Activated CD8-positive, alpha-beta T cell treated with anti-CD3 and anti-CD28 coated beads, Interleukin-2, amount 10 ng/mL, durations not matched to agents 7 days and 5 days (primary cell): ENCODE measurements at places on chromosomes 5 and 9.

- no peak for DNase-seq
Observed at GRCh38 chr5:154264549-154265196, 74.1 kb downstream of the GALNT10 start.

DNA sequence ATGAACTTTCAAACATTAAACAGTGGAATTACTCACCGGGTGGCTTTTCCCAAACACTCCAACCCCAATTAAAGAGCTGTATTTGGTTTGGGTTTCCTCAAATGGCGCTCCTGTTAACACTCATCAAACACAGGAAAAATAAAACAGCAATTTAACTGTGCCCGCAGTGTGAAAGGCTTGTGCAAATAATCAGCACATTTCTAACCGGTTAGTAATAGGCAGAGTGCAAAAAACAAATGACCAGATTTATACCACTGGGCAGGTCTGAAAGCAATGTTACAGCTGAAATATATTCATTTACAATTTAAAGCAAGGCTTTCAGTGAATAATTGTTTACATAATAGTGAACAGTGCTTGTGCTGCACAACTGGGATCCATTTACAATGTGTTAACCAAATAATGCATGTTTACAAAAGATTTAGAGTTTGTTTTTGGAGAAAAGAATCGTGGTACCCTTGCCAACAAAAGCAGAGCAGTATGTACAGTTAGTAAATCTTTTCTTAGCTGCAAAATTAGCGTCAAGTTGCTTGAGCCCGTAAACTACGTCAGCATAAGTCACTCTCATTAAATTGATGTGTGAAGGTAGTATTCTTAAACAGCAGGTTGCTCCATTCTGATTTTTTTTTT, 662.9 kb upstream of the ZNF608 start:
- no peak for DNase-seq

GRCh38 chr9:16718296-16718695, 152.2 kb downstream of the BNC2 start:
- DNase-seq, result no peak

DNA sequence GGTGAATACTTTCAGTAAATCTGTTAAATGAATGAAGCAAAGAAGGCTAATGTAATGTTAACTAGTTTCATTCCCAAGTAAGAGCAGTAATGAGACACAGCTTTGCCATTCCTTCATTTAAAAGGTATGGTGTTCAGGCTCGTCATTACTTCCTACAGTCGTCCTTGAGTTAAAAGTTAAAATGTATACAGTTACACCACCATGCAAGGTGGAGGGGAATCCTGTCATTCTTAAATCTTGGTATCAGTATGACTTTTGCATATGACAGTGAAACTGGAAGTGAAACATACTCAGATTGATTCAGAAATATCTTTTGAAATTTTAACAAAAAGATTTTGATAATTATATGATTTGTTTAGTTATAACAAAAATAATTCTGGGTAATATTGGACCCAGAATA, 25.9 kb downstream of the MTRR start:
- no peak for DNase-seq

DNA sequence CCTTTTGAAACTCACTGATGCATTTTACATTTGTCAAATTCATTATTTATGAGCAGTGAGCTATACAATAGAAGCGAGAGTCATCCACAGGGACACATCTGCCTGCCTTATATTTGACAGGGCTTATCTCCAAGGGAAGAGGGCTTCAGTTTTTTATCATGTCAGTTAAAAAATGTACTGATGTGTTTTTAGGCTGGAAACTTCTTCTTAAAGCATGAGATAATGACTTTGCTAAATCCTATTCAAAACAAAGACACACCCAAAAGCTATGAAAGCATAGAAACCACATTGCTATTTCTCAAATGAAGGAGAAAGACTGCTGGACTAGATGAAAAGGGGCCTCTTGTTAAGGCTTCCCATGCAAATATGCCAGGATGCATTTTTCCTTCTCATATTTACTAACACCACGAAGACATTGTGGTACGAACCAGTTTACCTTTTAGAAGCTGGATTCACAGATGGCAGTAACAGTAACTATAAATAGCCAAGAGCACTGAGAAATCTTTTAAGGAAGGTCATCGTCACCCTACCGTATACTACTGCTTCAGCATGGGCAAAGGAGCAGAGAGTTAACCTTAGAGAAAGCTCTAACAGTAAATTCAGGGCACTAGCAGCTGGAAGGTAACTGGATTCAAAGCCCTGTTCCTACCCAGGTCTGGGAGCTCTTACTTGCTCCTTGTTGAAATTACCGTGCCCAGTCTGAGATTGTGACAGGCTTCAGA, 86.3 kb upstream of the IFNK start:
- no peak for DNase-seq

GRCh38 chr9:114317665-114318357, 5.1 kb upstream of the ORM1 start:
- DNase-seq, result no peak

DNA sequence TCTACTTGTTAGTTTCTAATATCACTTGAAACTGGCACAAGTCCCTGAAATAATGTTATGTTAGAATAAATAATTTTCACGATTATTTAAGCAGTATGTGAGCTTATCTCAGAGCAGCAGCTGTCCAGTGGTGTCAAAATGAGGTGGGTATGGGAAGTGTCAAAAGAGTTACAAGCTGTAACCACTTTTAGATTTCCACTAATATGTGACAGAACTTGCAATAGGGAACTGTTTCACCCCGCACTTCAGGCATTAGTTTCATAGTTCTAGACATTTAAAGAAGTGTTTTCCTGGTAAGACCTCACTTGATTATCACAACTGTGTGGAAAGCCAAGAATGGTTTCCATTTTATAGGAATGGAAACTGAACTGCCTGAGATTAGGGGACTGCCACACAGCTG, 2.9 kb upstream of the ISCA1 start:
- no peak for DNase-seq

- no peak for DNase-seq
Observed at GRCh38 chr5:115594128-115595047, 7.9 kb downstream of the TICAM2 start.

DNA sequence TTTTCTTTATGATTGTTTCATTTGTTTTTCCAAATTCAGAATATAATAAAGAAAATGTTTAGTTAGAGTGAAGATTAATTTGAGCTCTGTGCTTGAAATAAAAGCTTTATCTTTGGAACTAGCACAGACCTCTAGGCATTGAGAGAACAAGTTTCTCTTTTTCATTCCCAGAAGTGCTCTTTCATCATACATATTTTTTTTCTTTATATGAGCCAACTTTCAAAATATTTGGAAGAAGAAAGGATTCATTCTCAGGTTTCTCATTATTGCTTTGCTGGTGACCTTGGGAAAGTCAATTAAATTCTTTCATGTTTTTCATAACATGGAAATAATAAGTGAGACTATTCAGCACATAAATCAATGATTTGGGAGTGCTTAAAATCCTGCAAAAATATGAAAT, 16.8 kb downstream of the CTXN3 start:
- DNase-seq, result no peak

DNA sequence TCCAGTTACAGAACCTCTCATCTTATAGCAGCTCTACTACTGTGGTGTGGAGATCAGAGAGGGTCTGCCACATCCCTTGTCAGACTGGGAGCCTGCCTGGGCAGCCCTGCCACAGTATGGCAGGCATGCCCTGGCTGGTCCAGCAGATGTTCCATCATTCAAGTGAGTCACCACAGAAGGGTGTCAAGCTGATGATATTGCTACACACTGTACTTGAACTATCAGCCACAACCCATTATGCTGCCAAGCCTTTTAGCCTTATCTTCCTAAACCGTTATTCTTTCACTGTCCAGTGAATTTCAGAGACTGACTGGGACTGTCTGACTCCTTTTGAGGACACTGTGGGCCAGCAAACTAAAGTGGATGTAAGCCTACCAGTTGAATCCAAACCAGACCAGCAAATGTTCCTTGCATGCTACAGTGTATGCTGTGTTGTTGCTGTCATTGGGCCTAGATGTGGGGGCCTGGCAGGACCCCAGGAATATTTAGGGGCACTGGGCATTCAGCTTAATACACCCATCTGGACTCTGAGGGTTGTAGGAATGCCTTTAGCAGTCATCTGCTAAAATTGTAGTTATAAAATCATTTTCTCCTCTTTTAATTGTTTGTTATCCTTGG, 202.6 kb downstream of the NR3C1 start:
- no peak for DNase-seq

DNA sequence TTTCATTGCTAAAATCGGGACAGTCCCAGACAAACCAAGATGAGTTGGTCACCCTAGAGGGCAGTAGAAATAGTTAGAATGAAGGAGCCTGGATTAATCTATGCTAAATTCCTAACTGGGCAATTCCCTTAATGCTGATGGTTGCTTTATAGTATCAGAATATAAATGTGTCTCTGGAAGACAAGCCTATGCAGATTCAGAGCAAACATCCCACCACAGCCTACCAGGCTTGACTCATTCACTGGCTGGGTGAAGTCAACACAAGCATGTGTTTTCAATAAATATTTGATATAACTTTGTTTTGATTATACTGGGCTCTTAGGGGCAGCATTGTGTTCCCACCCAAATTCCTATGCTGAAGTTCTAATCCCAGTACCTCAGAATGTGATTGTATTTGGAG, 79.3 kb downstream of the RMI1 start:
- no peak for DNase-seq

DNA sequence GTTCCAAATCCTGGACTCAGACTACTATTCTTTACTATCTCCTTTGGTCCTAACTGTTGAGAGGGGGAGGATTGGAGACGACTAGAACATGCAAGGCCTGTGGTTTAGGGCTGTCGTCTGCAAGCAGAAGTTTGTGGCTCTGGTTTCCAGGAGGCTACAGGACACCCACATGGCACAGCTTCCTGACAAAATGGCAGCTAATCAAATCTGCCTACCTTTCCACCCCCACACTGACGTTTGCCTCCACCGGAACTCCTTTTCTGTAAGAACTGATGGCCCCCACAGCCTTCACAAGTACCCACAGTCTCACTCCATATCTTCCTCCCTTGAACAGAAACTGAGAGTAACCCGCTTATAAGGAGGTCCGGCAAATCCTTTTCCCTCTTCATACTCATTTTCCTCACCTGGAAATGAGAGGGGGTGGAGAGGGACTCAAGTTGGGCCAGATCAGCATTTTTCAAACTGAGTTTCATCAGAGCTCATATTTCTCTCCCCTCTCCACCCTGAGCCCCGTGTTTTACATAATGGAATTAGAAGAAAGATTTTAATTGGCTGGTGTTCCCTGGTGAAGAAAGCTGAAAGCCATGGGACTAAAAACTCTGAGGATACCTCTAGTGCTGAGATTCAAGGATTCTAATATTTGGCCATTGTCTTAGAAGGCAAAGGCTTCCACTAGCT, 5.2 kb downstream of the SLC31A2 start:
- DNase-seq, result peak; percentile 72

DNA sequence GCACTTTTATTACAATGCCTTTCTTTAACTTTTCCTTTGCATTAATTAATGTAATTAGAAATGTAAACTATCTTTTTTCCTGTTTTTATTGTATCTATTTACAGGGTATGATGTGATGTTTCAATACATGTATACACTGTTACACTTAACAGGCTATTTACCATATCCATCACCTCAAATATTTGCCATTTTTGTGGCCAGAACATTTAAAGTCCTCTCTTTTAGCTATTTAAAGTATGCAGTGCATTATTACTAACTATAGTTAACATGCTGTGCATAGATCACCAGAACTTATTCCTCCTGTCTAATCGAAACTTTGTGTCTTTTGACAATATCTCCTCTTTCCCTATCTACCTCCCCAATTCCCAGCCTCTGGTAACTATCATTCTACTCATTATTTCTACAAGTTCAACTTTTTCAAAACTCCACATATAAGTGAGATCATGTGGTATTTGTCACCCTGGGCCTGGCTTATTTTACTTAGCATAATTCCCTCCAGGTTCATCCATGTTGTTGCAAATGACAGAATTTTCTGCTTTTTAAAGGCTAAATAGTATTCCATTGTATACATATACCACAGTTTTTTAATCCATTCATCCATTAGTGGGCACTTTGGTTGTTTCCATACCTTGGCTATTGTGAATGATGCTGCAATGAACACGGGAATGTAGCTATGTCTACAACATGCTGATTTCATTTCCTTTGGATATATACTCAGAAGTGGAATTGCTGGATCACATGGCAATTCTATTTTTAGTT, 32.8 kb downstream of the OR2K2 start:
- DNase-seq, result no peak

- no peak for DNase-seq
Observed at GRCh38 chr5:11396917-11397316, 507.3 kb downstream of the CTNND2 start.

GRCh38 chr5:478369-478981, 35.5 kb downstream of the EXOC3 start:
- DNase-seq, result no peak

- no peak for DNase-seq
Observed at GRCh38 chr5:122150215-122150614, 20.9 kb downstream of the ZNF474 start.

DNA sequence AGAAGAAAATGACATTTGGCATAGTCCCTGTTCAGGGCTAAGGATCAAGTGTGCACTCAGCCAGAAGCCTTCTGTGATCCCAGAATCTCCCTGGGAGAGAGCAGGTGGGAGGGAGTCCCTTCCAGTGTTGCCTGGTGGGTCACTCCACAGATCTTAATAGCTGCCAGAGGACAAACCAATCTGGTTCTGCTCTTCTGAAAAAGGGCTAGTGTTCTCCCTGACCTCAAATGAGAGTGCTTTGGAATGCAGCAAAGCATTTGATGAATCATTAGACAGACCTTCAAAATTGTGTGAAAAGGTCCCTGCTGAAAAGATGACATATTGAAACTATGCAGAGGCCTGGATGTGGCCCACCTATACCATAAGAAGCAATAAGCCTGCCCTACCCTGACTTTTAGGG, 339.7 kb downstream of the TMEM232 start:
- no peak for DNase-seq

DNA sequence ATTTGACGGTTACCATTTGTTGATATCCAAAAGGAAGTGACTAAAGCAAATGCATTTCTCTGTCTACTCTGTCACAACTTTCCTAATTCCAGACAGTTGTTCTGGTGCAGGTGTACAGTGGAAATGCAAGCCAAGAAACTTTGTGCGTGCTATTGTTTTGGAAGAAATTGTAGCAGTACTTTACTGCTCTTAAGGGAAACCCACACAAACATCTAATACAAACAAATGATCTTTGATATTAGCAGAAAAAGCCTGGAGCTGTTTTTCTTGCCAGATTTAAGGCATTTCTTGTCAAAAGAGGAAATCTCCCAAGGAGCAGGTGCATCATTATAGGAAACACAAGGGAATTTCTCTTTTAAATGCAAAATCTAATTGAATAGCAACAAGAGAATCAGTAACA, 2.0 kb downstream of the SNCAIP start:
- DNase-seq, result no peak

DNA sequence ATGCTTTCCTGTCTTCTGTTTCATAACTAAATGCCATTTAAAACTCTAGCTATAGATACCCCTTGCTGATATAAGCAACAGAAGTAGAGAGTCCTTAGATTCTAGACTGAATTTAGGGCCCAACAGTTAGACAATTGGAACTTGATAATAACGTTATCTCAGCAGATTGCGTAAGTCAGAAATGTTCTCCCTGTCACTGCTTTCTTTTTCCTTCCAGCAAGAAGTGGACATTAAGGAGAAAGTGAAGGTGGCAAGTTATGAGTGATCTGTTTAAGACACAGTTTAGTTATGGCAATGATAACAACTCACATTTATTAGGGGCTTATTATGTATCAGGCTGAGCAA, 6.9 kb upstream of the GLIS3 start:
- DNase-seq, result no peak

- DNase-seq, result no peak
Observed at GRCh38 chr5:7878381-7878873, 9.5 kb downstream of the MTRR start.

GRCh38 chr5:75717082-75717922, at the start of gene POC5:
Gene POC5, minus strand, starts transcription at chr5:75717437. Its CDS starts 4,500 bp downstream, at chr5:75712937.
- DNase-seq, result peak; percentile 99

- peak; percentile 83 for DNase-seq
Observed at GRCh38 chr9:38068701-38069628, at the start of gene SHB. Gene SHB, minus strand, starts transcription at chr9:38069227. Its CDS starts 582 bp downstream, at chr9:38068645.
